Activated CD4-positive, alpha-beta T cell treated with anti-CD3 and anti-CD28 coated beads, Interleukin-2, amount 10 ng/mL, durations not matched to agents 7 days and 5 days (primary cell): ENCODE measurements at places on chromosomes 7 and 10. TPM values are rescaled to one million over a fixed set of nuclear protein-coding genes. Genes with fewer than 3 reads are reported as not detected.
A peak's percentile ranks its signal among the peaks of the same experiment; 100 is the strongest.

GRCh38 chr7:67990003-67990402 is 993.4 kb downstream of the TYW1 start:
- DNase-seq: no peak

GRCh38 chr10:55929291-55929690 is 431.8 kb downstream of the ZWINT start:
- DNase-seq: no peak

DNA sequence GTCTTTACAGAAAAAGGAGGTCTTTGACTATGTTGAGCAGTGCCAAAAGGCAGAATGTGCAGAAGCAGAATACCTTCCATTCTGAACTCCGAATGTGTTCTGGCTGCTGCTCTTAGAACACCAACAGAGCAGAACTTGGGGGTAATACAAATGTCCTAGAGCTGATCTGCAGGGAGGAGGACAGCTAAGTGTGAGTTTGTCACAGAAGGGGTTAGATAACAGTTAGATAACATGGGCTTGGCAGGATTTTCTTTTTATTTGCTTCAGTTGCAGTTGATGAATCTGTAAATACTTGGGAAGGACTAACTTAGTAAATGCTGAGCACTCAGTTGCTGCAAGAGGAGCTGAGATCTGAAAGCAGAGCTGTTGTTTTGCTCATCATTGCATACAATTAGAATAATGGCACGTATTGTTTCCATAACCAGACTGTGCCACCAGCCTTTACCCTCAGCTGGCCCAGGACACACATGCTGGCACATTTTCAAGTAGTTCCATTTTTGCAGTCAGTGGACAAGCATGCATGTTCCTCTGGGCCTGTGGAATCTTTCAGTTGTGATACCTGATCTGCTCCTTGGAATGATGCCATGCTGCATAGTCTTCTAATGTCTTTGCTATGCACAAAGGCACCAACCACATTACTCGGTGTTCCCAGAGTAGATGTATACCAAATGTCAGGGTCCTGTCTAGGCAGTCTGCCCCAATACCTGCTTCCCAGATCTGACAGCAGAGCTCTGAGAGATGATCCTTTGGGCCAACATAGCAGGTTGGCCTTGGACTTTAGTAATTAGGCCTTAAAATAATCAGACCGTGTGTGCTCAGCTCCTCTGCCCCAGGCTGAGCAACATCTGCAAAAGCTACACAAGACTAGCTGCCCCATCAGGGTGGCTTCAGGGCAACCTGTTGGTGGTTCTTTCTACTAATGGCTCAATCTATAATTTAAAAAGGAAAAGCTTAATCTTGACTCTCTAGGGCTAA is 55.7 kb downstream of the GSDME start:
- DNase-seq: no peak

DNA sequence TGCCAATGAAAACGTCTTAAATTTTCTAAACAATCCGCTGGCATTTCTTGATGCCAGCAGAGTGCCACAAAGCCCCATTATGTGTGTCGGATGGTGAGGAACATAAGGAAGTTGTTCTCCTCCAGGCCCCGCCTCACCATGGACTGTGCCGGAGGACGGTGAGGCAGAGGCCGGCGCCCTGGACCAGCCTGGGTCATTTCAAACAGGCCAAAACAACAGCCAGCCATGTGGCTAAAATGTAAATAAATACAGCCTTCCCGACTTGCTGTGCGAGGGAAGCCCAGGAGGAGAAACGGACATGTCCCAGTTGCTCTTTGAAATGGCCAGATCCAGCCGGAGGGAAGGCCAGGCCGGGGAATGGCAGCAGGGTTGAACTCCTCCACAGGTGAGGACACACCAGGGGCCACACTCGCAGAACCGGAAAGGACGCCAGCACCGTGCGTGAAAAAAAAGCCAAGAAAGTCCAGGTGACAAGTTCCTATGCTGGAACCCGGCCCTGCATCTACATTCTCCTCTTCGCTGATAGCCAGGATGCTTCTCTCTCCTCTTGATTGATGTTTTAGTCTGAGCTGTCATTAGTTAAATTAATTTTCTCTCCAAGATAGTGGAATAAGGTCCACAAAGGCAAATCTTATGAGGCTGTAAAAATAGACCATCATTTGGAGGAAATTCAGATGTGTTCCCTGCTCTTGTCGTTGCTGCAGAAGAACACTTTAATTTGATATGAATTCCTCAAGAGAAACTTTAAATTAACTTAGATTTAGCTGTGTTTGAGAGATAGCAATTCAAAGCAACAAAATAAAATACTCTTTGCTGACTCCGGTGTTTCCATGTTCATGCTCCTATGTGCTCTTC is 64.6 kb downstream of the EBF3 start:
- no peak for DNase-seq

GRCh38 chr7:47937711-47938573 is 10.3 kb downstream of the PKD1L1 start:
- DNase-seq: no peak

DNA sequence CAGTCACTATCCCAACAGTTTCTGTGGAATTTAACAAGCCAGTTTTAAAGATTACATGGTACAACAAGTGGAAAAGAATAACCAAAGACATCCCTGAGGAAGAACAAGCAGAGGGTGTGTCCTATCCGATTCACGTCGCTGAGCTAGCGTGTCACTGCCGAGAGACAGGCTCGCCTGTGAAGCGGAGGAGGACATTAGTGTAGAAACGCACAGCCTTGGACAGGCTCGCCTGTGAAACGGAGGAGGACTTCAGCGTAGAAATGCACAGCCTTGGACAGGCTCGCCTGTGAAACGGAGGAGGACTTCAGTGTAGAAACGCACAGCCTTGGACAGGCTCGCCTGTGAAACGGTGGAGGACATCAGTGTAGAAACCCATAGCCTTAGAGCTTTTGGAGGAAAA is 52.7 kb upstream of the INPP5A start:
- no peak for DNase-seq

- no peak for DNase-seq
Measured at GRCh38 chr10:80188713-80189112, 16.6 kb downstream of the ANXA11 start.

GRCh38 chr7:2445898-2446555 is 30.2 kb downstream of the GRIFIN start:
- DNase-seq: no peak

- peak; percentile 78 for DNase-seq
Measured at GRCh38 chr10:119268871-119269506, 61.6 kb downstream of the GRK5 start.

DNA sequence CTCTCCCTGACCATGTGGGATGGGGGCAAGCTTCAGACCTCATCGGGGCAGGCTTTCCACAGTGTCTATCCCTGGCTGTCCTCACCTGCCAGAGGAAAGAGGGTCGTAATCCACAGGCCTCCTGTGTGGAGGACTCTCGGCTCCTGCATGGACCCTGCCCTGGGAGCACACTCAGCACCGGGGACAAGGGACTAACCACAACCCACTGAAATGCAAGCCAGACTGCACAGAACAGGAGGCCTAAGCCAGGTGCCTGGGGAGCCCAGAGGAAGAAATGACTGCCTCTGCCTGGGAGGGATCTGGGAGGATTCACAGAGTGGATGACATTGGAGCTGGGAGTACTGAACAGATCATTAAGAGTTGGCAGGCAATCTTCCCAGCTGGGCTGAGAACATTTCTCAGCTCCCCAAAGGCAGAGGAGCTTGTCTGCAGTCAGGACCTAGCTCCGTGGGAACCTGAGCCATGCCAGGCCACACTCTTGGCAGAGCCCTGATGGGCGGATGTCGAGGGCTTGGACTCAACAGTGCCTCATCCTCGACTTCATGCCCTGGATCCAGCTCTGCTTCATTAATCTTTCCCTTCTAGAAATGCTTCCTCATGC is 213.4 kb downstream of the USP6NL start:
- DNase-seq: no peak

GRCh38 chr10:75613685-75614504 is 182.5 kb downstream of the LRMDA start:
- DNase-seq: no peak

Gene CCDC3
- 0.12 TPM for total RNA-seq

Gene HOXA3
- not detected for total RNA-seq

Gene ACTL6B
- total RNA-seq: not detected

Gene SPDYE2
- total RNA-seq: 0.15 TPM

Gene HTR7
- total RNA-seq: not detected
